ENCODE measurements at places on chromosomes 13 and 19.

GRCh38 chr13:55073000-55073399 lies 2044.4 kb downstream of the OLFM4 start:
- DNase-seq: no peak

DNA sequence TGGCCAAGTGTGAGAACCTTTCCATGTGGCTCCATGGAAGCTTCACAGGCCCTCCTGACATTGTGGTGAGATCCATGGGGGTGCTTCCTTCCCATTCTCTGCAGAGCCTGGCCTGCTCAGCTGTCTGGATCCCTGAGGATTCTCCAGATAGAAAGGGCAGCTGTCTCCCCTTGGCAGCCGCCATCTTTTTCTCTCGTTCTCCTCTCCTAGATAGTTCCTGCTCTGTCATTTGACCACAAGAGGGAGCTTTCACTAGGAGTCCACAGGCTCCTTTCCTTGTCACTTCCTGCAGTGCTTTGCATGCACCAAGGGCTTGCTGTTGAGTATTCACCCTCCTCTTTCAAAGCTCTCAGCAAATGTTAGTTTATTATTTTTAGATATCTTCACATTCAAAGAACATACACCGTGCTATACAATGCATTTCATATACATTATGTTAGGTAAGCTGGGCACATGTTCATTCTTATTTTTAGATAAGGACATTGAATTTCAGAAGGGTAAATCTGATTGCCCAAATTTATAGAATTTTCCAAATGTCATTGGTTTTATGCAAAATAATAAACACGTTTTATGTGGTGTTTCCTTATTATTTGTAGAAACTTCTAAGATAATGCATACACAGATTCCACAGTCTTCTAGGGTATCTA lies 133.2 kb downstream of the FRY start:
- DNase-seq: peak; percentile 0

- peak; percentile 24 for DNase-seq
Measured at GRCh38 chr19:16897029-16897855, 8.4 kb downstream of the F2RL3 start.

DNA sequence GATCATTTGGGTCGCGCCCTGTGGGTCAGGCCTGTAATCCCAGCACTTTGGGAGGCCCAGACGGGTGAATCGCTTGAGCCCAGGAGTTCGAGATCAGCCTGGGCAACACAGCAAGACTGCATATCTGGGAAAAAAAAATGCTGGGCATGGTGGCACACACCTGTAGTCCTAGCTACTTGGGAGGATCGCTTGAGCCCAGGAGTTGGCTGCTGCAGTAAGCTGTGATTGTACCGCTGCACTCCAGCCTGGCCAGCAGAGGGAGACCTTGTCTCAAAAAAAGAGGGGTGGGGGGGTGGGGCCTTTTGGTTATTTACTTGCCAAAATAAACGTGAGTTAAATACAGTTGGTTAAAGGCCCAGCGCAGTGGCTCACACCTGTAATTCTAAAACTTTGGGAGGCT lies 9.8 kb upstream of the ZNF544 start:
- no peak for DNase-seq

- no peak for DNase-seq
Measured at GRCh38 chr13:23673354-23673753, 103.1 kb downstream of the TNFRSF19 start.

DNA sequence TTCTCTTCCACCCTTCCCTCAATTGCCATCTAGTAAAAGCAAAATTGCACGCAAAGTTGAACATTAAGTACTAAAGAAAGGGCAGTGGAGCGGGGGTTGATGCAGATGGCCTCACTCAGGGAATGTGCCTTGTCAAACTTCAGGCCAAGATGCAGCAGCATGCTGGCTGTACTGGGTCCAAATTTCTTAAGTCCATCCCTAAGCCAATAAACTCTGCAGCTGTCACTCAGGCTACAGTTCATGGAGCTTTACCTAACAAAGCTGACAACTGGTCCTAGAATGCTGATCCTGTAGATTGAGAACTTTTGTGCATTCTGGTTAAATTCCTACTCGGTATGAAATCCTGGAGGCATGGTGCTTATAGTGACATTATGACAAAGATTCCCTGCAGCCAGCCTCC lies 88.4 kb downstream of the FOXO1 start:
- no peak for DNase-seq

DNA sequence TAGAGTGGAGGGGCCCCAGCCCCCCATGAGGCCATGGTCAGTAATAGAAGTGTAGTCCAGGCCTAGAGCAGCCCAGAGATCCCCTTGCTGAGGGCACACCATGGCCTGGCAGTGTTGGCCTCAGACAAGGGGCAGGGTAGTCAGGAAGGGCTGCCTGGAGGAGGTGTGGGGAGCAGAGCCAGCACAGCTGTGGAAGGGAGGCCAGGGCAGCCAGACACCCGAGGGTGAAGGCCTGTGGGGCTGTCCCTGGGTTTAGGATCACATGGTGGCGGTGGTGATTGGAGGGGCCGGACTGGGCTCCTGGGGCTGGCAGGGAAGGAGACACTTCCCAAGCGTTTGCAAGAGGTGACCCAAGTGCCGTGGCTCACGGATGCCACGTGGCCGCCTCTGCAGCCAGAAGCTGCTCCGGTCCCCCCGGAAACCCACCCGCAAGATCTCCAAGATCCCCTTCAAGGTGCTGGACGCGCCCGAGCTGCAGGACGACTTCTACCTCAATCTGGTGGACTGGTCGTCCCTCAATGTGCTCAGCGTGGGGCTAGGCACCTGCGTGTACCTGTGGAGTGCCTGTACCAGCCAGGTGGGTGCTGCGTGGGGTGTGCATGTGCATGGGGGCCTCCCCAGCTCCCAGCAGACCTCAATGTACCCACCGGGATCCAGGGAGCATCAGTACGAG lies 11.6 kb upstream of the TEKTIP1 start:
- no peak for DNase-seq

DNA sequence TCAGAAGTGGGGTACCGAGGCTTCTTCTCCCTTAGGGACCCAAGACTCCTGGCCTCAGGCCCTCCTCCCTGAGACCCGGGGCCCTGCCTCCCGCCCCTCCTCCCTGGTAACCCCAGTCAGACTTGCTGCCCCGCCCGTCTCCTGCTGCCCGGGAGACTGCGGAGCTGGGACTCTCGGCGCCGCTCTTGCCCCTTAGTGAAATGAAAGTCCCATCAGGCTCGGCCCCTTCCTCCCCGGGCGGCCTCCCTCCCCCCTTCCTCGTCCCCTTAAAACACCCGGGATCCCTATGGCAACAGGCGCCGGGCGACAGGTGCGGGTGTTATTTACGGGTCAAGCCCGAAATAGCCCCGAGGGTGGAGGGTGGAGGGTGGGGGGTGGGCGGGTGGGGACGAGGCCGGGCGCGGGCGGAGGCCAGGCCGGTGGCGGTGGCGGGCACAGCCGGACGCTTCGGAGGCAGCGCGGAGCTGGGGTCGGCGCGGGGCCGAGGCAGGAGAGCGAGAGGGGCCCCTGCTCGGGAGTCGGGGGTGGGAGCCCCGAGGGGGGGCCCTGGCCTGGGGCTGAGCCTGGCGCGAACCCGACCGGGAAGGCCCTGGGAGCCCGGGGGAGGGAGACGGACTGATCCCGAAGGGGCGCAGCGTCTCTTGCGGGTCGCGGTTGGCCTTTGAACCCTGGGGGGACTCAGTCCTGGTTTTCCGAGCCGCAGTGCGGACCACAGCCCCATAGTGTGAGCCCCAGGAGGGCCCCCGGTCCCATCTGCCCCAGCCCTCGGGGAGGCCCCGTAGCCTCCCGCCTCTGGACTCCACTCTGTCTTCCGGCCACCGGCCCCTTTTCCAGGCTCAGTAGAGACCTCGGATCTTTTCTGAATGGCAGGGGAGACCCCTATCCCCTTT lies at the start of gene CACNG6:
Gene CACNG6 (plus strand): TSS at position 414 of the 890 bp plus-strand sequence. CDS start 1,241 bp downstream, outside the sequence.
- no peak for DNase-seq

- DNase-seq: no peak
Measured at GRCh38 chr13:48475230-48475629, 57.6 kb downstream of the RCBTB2 start.

GRCh38 chr19:50427997-50428425 lies 4.7 kb upstream of the MYBPC2 start:
- no peak for DNase-seq

DNA sequence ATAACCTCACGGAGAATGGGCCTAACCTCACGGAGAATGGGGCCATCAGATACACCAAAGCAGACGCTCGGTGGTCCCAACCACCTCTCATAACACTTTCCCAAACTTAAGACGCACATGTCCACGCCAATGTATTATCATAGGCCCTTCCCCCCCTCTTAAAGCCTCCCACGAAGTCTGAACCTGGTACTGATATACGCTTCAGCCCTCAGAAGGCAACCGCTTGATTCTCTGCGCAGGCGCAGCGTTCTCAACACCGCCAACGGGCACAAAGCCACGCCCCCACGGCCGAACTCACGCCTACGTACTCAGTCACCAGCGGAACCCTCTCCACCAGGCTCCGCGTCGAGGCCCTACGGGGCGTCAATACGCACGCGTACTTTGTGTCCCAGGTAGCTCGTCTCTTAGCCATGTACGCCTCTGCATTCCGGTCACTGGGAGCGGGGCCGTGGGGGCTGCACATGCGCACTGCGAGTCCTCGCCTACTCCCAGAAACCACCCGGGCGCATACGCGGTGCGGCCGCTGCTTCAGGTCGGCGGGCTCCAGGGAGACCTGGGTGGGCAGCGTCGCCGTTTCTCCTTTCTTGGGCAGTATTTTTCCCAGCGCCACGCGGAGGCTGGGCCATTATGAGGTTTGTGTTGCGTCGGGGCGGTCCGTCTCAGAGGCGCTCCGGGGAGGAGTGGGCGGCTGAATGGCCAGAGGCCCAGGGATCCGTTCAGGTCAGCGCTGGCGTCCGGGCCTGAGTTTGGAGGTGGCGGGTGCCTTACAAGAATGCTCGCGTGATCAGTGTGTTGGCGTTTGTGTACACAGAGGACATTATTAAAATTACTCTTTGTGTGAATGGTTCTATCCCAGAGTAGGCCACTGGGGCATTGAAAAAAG lies 25.3 kb downstream of the ZNF582 start:
- peak; percentile 62 for DNase-seq

DNA sequence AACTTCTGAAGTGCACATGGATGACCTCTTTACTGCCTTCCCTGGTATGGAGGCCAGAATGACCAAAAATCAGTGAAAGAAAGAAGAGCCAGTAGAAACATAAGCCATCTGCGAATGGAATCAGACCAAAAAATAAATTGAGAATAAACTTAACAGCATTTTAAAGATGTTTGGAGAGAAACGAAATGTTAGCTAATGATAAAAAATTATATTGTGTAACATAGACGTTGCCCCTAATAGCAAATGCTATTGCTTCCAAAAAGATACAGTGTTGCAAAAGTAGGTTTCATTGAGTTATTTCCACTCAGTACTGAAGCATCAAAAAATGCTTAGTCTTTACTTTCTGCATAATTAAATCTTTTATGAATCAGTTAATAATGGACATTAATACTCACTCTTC lies 371.7 kb downstream of the LIG4 start:
- DNase-seq: no peak

DNA sequence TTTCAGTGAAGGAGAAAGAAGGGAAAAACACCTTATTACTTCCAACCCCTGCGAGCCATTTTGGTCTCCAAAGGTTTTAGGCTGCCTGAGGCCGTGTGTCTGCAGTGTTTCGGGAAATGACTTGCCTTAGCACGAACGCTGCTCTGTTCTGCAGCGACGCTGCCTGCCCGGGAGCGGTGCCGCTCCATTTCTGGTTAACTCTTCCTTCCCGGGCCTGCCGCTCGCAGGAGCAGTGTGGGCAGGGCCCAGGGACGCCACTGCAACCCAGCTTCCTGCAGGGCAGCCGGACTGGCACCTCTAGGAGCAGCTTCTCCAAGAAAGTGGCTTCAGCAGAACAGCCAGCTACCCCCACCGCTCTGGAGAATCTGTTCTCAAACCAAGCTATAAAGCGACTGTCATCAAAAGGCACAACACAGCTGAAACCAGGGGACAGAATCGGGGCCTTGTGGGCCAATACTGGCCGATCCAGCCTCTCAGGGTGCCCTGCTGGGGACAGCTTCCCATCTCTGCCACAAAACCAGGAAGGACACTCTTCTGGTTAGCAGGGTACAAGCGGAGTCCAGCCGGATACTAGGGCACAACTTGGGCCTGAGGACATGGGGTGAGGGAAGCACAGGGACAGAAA lies 72.2 kb downstream of the KCTD15 start:
- no peak for DNase-seq

DNA sequence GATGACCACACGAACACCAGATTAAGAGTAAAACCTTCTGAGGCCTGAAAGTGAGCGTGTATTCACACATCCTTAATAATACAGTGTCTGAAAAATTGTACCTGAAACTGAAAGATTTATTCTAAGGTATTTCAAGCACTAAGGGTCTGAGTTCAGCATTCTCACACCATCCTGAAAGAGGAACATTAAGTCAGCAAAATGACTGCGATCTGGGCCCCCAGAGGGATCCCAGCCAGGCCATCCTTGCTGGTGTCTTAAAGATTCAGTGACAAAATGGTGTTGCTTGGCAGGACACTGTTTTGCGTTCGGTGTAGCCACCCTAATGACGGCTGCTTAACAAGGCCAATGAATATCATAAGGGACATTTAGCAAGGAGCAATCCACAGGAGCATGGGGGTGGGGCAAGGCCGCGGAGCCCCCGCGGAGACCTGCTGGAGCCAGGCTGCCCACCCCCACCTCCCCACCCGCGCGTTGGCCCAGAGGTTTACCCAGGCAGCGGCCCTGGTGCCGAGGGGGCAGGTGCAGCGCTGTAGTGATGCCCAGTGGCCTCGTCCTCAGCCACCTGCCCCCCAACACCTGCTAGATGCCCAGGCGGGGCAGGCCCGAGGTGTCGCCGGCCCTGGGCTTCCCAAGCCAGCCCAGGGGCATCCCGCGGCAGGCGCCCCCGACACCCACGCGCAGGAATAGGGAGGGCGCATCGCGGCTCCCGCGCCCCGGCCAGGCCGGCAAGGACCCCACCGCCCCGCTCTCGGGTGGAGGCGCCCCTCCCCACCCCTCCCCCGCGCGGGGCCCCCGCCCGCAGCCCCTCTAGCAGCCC lies 742 bp downstream of the NALCN start:
- no peak for DNase-seq

GRCh38 chr13:75226092-75226491 lies 255.9 kb downstream of the TBC1D4 start:
- no peak for DNase-seq

GRCh38 chr19:21202865-21203494 lies 61.1 kb downstream of the ZNF431 start:
- peak; percentile 1 for DNase-seq

DNA sequence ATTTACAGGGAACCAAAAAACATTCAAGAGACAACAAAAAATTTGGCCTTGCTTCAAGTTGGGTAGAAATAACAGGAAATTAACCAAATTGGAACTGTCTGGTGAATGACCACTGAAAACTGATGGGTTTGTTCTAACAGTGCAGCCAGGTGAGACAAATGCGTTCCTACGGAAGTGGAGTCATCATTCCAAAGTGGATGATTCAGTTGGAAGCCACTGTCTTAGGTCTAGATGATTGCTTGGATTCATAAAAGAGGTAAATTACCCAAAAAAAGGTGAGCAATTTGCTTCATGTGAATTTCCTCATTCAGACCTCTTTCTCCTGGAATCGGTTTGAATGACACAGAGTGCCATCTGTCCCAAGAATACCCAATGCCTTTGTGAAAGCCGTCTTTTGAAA lies 87.1 kb upstream of the IPO5 start:
- DNase-seq: no peak

DNA sequence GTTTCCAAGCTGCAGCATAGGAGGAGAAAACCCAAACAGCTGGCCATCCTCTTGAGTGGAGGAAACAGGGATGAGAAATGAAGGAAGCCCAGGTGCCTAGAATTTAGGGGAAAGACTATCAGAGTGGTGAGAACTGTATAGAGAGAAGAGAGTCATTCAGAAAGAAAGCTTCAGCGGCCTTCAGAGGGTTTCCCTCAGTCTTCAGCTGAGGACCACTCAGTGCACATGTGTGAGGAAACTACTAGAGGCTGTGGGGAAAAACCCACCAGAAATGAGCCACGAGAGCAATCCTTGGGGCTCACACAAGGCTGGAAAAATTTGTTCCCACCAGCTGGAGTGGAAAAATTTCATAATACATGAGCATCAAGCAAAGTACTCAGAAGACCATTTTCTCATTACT lies 35.2 kb upstream of the CPB2 start:
- no peak for DNase-seq
